ENCODE measurements at places on chromosomes 11 and 22.

- no peak for DNase-seq
Measured at GRCh38 chr11:111604392-111605009, 2.3 kb downstream of the SIK2 start.

- DNase-seq = no peak
Measured at GRCh38 chr11:12185914-12186313, 75.5 kb downstream of the MICAL2 start.

DNA sequence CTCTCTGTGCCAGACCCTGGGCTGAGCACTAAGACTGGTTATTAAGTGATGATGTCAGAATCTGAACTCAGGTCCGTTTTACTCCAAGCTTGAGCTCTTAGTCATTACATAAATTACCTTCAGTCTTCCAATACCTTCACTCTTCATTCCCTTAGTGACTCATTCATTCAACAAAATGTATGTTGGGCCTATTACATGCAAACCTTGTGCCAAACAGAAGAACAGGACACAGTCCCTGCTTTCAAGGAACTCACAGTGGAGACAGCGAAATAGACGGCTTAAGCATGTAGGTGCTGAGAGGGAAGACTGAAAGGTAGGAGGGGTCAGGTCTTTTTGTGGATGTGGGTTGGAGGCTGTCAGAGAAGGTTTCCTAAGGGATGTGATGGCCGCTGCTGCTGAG lies 3.3 kb downstream of the KCTD14 start:
- no peak for DNase-seq

- no peak for DNase-seq
Measured at GRCh38 chr22:20204806-20205205, 54.0 kb upstream of the CCDC188 start.

GRCh38 chr11:63916837-63917691 lies at the start of gene RCOR2:
TSS of gene RCOR2 (minus strand) at chr11:63917164. CDS start at chr11:63916456, 708 bp downstream.
- DNase-seq = peak; percentile 26

GRCh38 chr11:93784935-93785360 lies 866 bp downstream of the MED17 start:
- DNase-seq = no peak

GRCh38 chr22:25702571-25703167 lies 39.3 kb upstream of the MYO18B start:
- no peak for DNase-seq

All from stimulated activated CD8-positive, alpha-beta memory T cell treated with anti-CD3 and anti-CD28 coated beads, Interleukin-4, amount 100 ng/mL, for 4 hours (primary cell).